ENCODE measurements at places on chromosomes 4 and X.
A peak's percentile ranks its signal among the peaks of the same experiment; 100 is the strongest.

DNA sequence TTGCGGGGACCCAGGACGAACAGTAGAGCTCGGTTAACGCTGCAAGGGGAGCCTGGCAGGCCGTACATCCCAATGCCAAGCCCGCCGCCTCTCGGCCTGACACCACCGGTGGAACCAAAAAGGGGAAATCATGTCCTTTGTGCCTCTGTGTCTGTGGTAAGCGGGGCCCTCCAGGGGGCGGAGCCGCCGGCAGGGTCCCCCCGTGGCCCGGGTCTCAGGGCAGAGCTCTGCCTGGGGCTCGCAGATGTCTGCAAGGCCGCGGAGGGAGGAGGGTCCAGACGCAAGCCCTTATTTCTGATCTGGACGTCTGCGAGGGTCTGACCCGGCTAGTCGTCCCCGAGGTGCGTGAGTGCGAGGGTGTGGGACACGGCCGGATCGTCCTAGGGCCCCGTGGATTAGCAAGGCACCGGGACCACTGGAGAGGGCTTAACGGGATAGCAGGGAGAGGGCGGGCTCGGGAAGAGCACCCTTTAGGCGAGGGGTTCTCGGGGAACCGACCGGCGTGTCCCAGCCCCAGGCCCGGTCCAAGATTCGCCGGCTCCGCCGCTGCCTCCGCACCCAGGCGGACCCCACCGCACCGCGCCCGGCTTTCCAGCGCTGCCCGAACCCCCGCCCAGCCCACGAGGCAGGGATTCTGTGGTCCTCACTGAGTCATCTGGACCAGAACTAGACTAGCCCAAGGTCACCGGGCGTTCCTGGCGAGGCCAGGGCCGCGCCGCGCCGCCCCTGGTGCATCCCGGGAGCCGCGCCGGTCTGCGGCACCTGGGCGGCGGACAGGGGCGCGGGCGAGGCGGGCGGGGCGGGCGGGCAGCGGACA is 863 bp upstream of the FAM193A start:
- H3K36me3 ChIP-seq, result peaks cover 4% of the 10 kb centered on the region
- H3K27ac ChIP-seq, result peak overlapping the region; percentile 95
- peak; percentile 68 for DNase-seq
- peak overlapping the region; percentile 93 for H3K4me3 ChIP-seq
- peaks cover 24% of the 10 kb centered on the region for H3K4me1 ChIP-seq

DNA sequence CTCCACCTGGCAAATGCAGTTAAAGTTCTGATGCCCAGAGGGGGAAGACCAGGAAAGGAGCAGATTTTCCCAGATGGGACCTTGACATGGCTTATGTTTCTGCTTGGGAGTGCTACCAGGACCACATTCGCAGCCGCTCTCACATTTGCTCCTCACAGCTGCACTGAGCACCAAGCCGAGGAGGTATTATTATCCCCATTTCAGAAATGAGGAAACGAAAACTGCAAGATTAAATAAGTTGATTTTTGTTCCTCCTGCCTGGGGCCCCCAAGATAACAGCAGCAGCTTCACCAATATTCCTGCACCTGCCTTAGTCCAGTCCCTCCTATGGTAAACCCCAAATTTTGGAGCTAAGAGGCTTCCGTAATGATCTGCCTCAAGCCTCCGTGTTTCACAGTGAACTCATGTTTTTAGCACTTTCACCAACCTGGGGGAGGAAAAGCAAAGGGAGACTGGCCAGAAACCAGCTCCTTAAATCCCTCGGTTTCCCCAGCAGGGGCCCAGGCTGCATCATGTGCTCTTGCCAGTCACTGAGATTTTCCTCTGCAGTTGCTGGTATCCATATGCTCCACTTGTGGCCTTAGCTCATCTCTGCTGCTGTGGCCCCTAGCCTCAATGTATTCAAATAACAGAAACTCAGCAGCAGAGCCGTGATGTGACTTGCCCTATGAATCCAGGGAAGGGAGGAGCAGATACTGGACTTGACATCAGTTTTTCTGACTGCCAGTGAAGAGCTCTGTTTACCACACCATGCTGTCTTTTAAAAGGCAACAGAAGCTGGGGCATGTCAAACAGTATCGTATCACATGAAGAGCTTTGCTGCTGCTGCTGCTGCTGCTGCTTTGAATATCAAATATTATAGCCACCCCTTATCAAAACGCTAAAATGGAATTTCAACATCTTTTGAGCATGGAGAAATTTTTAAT is 95.5 kb upstream of the KLHL13 start:
- H3K4me1 ChIP-seq, result no peaks in the 10 kb centered on the region
- no peaks in the 10 kb centered on the region for H3K27me3 ChIP-seq
- H3K4me3 ChIP-seq, result no peak overlapping the region
- no peak overlapping the region for H3K27ac ChIP-seq

DNA sequence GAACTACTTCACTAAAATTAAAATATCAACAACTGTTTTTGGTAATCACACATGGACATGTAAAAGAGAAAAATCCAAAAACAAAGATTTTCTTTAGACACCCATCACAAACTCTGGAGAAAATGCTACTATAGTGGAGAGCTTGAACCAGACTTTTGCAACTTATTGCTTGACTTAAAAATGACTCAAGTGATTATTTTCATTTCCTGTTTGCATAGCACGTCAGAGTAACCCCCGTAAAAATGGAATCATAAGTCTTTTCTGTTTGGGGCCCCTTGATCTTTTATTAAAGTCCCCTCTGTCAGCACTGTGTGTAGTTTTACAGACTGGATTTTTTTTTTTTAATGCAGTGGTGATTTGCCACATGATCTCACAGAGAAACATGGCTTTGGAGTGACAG is 79.5 kb downstream of the PRKG2 start:
- no peak for DNase-seq
- H3K4me3 ChIP-seq, result no peak overlapping the region
- H3K27ac ChIP-seq, result no peak overlapping the region
- H3K4me1 ChIP-seq, result no peaks in the 10 kb centered on the region

- peaks cover 20% of the 10 kb centered on the region for H3K4me1 ChIP-seq
- no peaks in the 10 kb centered on the region for H3K27me3 ChIP-seq
- peak overlapping the region; percentile 98 for H3K4me3 ChIP-seq
- H3K27ac ChIP-seq, result peak overlapping the region; percentile 98
- DNase-seq, result peak; percentile 49
These were observed 585 bp upstream of the SEC24D start for GRCh38 chr4:118836301-118837120.

DNA sequence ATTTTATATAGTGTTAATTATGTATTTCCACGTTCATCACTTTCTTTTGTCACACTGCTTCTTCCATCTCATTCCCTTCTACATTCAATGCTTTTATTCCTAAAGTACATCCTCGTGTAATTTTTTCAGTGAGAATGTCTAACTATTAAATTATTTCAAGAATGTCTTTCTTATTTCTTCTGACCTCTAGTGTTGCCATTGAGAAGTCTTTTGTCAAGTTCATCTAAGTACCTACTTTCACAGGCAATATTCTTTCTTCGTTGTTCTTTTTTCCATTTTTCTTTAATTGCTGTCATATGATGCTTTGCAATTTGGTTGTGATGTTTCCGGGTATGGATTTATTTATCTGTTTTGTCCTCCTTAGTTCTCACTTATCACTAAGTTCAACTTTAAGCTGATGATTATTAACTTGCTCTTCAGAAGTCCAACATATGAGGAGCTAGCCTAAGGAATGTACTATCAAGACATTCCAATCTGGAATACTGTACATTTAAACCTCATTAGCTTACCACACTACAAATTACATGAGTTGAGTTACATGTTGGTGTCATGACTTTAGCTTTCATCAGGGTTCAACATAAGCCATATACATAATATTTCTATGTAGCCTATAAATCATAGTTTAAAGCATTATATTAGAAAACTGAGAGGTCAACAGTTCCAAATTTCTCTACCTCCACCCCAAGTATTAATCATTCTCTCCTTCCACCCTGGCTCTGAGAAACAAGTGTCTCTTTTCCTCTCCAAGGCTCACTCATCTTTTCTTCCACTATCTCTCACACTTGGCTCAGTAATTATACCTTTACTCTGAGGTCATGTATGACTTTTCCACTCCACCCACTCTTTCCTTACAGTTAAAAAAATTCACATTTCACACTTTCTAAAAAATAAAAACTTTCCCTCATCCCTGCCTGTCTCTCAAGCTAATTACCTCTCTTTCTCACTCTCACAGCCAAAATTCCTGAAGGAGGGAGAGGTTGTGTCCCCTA is 81.5 kb downstream of the COX18 start:
- H3K27ac ChIP-seq, result no peak overlapping the region
- no peak for DNase-seq
- no peak overlapping the region for H3K4me3 ChIP-seq

- H3K27ac ChIP-seq, result no peak overlapping the region
- H3K27me3 ChIP-seq, result peaks cover 6% of the 10 kb centered on the region
- H3K4me1 ChIP-seq, result no peaks in the 10 kb centered on the region
These were observed 197.1 kb upstream of the PDE5A start for GRCh38 chr4:119825696-119826095.

DNA sequence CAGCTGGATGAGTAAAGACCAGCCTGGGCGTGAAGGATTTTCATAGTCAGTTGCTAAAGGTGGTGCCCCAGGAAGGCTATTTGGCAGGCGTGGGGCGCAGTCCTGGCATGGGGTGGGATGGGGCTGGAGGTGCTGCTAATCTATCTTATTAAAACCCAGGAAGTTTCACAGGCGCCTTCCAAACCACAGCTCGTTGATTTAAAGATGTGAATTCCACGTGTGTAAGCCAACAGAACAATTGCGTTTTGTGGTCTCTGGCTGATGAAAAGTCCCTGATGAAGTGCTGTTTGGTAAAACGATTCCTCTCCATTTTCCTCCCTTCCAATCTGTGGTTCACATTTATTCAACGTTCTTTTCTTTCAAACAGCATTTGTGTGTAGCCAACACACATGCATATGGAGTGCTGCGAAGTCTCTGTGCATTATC is 105.0 kb downstream of the TBL1X start:
- H3K36me3 ChIP-seq, result peaks cover 6% of the 10 kb centered on the region
- H3K27ac ChIP-seq, result no peak overlapping the region
- H3K27me3 ChIP-seq, result no peaks in the 10 kb centered on the region
- H3K4me3 ChIP-seq, result no peak overlapping the region

GRCh38 chr4:96713271-96713850 is 873.5 kb downstream of the PDHA2 start:
- H3K27me3 ChIP-seq, result no peaks in the 10 kb centered on the region
- H3K27ac ChIP-seq, result no peak overlapping the region
- no peaks in the 10 kb centered on the region for H3K36me3 ChIP-seq

- H3K36me3 ChIP-seq, result peaks cover 15% of the 10 kb centered on the region
- DNase-seq, result no peak
- no peak overlapping the region for H3K27ac ChIP-seq
- peaks cover 23% of the 10 kb centered on the region for H3K4me1 ChIP-seq
- no peaks in the 10 kb centered on the region for H3K27me3 ChIP-seq
- no peak overlapping the region for H3K4me3 ChIP-seq
These were observed 53.1 kb downstream of the RAB28 start for GRCh38 chr4:13430834-13431568.

- no peaks in the 10 kb centered on the region for H3K4me1 ChIP-seq
- no peaks in the 10 kb centered on the region for H3K36me3 ChIP-seq
- H3K27ac ChIP-seq, result no peak overlapping the region
- H3K27me3 ChIP-seq, result no peaks in the 10 kb centered on the region
- DNase-seq, result no peak
These were observed 33.6 kb downstream of the RPGR start for GRCh38 chrX:38293741-38294140.

DNA sequence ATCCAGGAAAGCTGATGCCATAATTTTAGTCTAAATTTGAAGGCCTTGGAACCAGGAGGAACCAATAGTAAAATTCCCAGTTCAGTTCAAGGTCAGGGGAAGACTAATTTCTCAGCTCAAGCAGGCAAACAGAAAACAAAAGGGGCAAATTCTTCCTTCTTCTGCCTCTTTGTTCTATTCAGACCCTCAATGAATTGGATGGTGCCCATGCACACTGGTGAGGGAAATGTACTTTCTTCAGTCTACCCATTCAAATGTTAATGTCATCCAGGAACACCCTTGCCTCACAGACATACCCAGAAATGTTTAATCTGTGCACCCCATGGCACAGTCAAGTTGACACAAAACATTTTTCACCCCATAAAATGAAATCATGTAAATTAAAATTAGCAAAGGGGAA is 1851.2 kb upstream of the ADGRL3 start:
- H3K4me1 ChIP-seq, result no peaks in the 10 kb centered on the region
- H3K27me3 ChIP-seq, result no peaks in the 10 kb centered on the region
- H3K4me3 ChIP-seq, result no peak overlapping the region
- no peak overlapping the region for H3K27ac ChIP-seq
- no peak for DNase-seq
- no peaks in the 10 kb centered on the region for H3K36me3 ChIP-seq

GRCh38 chr4:128813965-128814364 is 4.5 kb downstream of the JADE1 start:
- no peak overlapping the region for H3K27ac ChIP-seq
- DNase-seq, result no peak
- no peaks in the 10 kb centered on the region for H3K27me3 ChIP-seq
- peak overlapping the region; percentile 29 for H3K4me3 ChIP-seq

DNA sequence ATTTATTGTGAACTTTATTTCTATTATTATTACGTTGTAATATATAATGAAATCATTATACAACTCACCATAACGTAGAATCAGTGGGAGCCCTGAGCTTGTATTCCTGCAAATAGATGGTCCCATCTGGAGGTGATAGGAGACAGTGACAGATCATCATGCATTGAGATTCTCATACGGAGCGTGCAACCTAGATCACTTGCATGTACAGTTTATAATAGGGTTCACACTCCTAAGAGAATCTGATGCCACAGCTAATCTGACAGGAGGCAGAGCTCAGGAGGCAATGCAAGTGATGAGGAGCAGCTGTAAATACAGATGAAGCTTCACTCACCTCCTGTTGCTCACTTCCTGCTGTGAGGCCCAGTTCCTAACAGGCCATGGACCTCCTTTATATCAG is 2170.2 kb downstream of the PCDH7 start:
- no peak for DNase-seq
- H3K36me3 ChIP-seq, result no peaks in the 10 kb centered on the region
- H3K4me3 ChIP-seq, result no peak overlapping the region

GRCh38 chrX:319579-320125 is 1.1 kb upstream of the GTPBP6 start:
- peaks cover 4% of the 10 kb centered on the region for H3K27me3 ChIP-seq
- DNase-seq, result no peak
- peaks cover 9% of the 10 kb centered on the region for H3K36me3 ChIP-seq
- peak overlapping the region; percentile 69 for H3K27ac ChIP-seq

DNA sequence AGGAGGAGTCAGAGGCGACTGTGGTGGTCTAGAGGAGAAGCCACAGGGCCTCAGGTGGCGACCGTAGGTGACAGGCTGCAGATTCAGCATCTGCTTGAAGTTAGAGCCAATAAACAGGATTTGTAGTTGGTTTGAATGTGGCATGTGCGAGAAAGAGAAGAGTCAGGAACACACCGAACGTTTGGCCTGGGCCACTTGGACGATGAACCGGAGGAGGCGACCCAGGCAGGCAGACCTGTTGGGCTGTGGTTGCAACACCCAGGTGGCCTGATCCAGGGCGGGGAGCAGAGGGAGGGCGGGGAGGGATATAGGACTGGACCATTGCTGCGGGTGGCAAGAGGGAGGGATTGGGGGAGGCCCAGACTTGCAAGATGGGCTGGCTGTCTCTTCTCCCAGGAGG is 10.0 kb upstream of the PSAPL1 start:
- DNase-seq, result no peak
- H3K27ac ChIP-seq, result no peak overlapping the region
- peaks cover 23% of the 10 kb centered on the region for H3K27me3 ChIP-seq
- H3K4me3 ChIP-seq, result no peak overlapping the region
- no peaks in the 10 kb centered on the region for H3K36me3 ChIP-seq

GRCh38 chr4:73948291-73948690 is 33.5 kb downstream of the PF4 start:
- H3K4me1 ChIP-seq, result no peaks in the 10 kb centered on the region
- DNase-seq, result no peak
- no peaks in the 10 kb centered on the region for H3K36me3 ChIP-seq
- no peak overlapping the region for H3K27ac ChIP-seq
- no peak overlapping the region for H3K4me3 ChIP-seq
- peaks cover 22% of the 10 kb centered on the region for H3K27me3 ChIP-seq

Data from activated naive CD8-positive, alpha-beta T cell treated with anti-CD3 and anti-CD28 coated beads, Interleukin-2, amount 50 U/mL, for 24 hours (primary cell).